Activated CD8-positive, alpha-beta memory T cell treated with anti-CD3 and anti-CD28 coated beads for 48 hours (primary cell): ENCODE measurements at places on chromosomes 13 and 19.

- DNase-seq: no peak
Measured at GRCh38 chr19:56105090-56105701, 15.9 kb downstream of the ZNF787 start.

DNA sequence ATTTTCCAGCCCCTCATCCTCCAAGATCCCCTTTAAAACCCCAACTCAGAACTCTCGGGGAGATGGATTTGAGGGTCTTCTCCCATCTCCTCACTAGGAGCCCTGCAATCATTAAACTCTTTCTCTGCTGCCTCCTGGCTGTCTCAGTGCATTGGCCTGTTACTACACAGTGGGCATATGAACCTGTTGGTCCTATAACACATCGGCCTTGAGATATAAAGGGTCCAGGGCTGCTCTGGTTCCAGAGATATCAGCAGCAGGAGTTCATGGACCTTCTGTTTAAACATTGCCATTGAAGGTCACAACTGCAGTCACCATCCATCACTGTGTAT, 3.8 kb upstream of the METTL21C start:
- DNase-seq: no peak

DNA sequence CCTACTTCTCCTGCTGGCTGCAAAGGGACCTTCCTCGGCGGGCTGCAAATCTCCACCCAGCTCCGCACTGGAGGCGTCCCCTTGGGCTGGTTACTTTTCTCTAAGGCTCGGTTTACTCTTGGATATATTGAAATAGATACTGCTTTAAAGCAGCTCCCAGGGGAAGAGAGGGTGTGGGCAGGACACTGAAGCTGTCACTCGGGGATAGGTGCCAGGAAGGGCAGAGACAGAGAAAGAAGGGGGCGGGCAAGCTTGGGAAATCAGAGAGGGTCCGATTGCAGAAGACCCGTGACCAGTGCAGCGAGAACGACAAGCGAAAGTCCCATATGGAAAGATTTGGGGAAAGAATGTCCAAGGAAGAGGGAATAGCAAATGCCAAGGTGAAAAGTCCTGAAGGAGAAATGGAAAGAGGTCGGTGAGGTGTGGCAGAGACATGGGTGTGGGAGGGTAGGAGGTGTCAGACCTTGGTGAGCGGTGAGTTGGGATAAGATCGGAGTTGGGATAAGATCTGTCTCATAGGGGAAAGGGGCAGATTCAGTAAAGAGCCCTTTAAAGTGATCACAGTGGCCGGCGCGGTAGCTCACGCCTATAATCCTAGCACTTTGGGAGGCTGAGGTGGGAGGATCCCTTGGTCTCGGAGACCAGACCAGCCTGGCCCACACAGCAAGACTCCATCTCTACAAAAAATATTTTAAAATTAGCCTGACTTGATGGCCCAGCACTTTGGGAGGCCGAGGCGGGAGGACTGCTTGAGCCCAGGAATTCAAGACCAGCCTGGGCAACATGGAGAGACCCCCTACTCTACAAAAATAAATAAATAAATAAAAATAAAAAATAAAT, 618 bp downstream of the THSD8 start:
- DNase-seq: no peak

DNA sequence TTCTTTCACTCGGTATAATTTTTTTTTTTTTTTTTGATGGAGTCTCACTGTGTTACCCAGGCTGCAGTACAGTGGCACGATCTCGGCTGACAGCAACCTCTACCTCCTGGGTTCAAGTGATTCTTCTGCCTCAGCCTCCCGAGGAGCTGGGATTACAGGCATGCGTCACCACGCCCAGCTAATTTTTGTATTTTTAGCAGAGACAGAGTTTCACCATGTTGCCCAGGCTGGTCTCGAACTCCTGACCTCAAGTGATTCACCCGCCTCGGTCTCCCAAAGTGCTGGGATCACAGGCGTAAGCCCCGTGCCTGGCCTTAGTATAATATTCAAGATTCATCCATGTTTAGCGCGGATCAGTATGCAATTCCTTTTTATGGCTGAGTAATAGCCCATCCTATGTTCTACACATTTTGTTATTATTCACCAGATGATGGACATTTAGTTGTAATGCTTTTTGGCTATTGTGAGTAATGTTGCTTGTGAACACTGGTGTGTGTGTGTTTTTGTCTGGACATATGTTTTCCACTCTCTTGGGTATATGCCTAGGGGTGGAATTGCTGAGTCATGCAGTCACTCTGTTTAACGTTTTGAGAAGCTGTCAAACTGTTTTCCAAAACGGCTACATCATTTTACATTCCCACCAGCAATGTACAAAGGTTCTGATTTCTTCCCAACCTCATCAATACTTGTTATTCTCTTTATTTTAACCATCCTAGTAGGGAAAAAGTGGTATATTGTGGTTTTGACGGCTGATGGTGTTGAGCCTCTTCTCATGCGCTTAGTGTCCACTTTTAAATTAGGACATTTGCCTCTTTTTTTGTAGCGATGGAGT, 22.9 kb downstream of the PLEKHF1 start:
- DNase-seq: no peak

DNA sequence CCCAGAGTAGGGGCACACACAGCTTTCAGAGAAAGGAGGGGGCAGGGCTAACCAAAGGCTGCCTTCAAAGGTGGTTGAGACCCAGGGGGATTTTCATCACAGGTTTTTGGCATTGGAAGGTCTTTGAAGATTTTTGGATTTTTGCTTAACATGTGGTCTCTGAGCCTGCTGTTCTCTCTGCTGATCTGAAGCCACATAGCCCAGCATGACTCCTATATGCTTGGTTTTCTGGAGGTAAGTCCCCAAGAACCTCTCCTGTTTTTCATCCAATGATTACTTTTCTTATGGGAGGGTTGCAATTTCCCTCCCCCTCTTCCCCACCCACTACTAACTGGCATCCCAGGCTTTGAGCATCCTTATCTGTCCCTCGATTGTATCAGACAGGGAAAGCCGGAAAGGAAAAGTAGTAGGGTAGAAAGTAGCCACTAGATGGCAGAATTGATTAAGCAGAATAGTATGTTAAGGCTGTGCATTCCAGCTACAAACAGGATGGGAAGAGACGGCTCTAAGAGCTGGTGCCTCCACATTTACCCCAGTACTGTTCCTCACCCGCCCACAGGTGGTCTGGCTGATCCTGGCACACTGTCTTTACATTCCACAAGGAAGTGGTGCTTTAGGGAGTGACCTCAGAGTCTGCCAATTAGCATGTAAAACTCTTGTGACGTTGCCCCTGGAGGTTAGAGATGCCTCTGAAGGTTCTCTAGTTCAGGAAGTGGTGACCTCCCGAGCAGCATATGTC, 218.9 kb upstream of the EDNRB start:
- peak; percentile 1 for DNase-seq

DNA sequence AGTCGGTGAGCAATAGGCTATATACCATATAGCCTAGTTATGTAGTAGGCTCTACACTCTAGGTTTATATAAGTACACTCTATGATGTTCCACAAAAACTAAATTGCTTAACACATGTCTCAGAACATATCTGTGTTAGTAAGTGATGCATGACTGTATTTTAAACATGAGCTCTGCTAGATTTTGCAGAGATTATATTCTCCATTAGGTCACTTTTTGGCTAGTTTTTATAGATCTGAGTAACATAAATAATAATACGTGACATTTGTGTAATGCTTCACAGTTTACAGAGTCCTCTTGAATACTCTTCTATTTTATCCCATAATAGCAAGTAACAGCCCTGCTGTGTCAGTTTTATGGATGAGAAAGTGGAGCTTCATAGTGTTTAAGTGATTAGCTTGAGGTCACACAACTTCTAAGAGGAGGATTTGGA, 47.8 kb downstream of the NDFIP2 start:
- no peak for DNase-seq

GRCh38 chr13:20217168-20217567, 15.0 kb downstream of the GJB6 start:
- DNase-seq: no peak

GRCh38 chr19:33780746-33781145, 15.9 kb upstream of the KCTD15 start:
- no peak for DNase-seq

DNA sequence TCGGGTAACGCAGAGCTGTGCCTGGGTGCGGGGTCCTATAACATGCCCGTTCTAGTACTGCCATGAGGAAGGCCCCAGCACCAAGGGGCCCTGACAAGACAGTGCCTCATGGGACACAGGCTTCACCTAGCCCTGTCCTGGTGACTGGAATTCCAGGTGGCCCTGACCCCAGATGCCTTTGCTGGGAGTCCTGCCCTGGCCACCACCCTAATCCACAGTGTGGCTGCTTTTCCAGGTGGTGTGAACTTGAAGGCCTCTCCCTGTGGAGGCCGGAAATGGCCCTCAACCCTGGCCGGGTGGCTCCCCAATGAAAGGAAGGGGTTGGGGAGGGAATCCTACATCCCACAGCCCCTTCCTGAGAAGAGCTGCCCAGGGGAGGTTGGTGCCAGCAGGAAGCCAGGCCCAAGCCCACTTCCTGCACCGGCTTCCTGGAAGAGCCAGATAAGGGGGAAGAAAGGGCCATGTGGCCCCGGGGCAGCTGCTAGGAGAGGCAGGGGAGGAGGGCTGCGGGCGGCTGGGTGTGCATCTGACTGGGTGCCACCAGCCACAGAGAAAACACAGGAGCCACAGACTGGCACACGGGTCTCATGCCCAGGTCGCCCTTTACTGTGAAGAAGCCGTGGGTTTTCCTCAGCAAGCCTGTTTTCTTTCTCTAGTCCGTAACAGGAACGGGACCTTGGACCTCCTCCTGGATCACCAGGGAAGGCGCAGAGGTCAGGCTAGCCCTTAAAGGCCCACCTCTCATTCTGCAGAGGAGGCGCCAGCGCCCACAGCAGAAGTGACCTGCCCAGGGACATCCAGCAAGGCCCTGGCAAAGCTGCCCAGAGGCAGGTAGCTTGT, 4.7 kb downstream of the LSM4 start:
- DNase-seq: no peak

DNA sequence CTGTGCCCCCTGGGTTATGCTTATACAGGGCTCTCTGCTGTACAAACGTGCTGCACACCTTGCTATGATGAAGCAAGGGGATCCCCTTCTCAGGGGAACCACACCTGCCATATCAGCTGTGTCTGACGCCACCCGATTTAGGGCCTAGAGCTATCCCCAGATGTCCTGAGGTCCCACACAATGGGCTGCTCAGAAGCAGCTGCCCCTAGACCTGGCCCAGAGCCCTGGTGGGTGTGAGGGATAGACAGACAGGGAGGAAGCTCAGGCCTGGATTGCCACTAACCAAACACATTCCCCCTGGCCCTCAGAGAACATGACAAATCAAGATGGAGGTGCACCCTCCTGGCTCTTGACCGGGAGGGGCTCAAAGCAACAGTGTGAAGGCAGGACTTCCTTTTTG, 59.3 kb downstream of the TSHZ3 start:
- no peak for DNase-seq

DNA sequence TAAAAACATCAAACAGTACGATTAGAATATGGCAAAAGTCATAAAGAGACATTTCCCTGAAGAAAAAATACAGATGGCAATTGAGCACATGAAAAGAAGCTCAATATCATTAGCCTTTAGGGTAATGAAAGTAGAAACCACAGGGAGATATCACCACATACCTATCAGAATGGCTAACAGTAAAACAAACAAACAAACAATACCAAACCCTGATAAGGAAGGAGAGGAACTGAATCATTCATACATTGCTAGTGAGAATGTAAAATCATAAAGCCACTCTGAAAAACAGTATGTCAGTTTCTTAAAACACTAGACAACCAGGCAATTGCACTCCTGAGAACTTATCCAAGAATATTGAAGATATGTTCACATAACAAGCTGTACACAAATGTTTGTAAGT, 1342.5 kb upstream of the SLC10A2 start:
- no peak for DNase-seq

DNA sequence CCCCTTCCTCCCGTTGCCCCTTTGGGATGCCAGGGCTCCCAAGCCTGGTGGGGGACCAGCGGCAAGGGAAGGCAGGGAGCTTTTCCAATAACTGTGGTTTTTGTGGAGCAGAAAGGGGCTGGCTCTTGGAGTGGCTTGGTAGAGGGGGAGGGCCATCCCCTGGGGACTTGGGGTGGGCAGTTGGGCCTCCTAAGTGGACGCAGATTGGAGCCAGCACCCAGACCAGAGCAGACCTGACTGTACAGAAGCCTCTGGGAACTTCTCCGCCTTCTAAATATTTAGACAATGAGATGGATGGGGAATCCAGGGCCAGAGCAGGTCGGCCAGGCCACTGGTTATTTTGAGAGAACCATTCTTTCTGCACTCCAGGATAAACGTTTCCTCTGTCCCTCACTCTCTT, 4.2 kb downstream of the PTGIR start:
- DNase-seq: no peak

GRCh38 chr13:46181840-46182490, at the start of gene LCP1:
TSS of gene LCP1 (minus strand) at chr13:46182177. CDS start at chr13:46159662, 22,515 bp downstream.
- no peak for DNase-seq

- DNase-seq: no peak
Measured at GRCh38 chr13:80962855-80963254, 621.9 kb upstream of the SPRY2 start.

DNA sequence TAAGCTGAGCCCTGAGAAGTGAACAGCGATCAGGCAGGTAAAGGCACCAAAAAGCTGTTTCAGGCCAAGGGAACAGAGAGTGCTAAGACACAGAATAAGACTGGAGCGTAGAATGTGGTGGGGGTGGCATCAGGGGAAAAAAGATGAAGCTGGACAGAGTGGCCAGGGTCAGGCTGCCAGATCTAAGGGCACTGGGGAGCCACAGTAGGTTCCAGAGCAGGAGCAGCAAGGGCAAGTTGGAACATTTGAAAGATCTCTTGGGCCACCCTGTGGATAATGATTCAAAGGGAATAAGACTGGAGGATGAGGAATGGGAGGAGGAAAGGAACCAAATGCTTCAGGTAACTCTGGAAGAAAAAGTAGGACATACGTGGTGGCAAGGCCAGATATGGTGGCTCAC, 6.5 kb upstream of the PLIN3 start:
- DNase-seq: no peak
